ENCODE measurements at places on chromosomes 1 and 21.

GRCh38 chr1:245168906-245169305 lies 14.1 kb downstream of the KIF26B start:
- no peak for DNase-seq

DNA sequence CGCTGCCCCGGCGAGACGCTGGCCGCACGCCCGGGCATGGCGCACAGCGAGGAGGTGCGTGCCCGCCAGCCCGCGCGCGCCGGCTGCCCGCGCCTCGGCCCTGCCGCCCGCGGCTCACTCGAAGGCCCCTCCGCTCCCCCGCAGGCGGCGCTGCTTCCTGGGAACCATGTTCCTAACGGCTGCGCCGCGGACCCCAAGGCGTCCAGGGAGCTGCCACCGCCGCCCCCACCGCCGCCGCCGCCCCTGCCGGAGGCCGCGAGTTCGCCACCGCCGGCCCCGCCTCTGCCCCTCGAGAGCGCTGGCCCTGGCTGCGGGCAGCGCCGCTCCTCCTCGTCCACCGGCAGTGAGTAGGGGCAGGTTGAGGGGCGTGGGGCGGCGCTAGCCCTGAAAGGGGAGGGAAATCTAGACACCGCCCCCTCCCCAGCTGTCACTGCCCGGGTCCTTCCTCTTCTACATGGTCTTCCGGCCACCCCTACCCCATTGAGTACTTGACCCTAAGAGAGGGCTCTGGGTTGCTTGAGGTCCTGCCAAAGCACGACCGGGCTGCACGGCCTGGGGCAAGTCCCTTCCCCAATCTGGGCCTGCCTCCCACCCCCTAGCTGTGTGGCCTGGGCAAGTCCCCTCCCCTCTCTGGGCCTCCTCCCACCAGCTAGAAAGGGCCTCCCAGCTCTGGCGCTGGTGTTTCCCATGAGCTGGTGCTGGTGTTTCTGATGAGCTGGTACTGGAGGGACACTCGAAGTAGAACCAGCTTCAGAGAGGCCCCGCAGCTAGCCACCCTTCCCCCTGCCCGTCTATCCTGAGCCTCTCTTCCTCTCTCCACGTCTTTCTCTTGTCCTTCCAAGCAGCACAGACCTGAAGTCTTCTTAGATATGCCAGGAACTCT lies 17.0 kb downstream of the TNFRSF25 start:
- no peak for DNase-seq

- no peak for DNase-seq
Measured at GRCh38 chr1:111205714-111206050, 5.2 kb upstream of the DENND2D start.

DNA sequence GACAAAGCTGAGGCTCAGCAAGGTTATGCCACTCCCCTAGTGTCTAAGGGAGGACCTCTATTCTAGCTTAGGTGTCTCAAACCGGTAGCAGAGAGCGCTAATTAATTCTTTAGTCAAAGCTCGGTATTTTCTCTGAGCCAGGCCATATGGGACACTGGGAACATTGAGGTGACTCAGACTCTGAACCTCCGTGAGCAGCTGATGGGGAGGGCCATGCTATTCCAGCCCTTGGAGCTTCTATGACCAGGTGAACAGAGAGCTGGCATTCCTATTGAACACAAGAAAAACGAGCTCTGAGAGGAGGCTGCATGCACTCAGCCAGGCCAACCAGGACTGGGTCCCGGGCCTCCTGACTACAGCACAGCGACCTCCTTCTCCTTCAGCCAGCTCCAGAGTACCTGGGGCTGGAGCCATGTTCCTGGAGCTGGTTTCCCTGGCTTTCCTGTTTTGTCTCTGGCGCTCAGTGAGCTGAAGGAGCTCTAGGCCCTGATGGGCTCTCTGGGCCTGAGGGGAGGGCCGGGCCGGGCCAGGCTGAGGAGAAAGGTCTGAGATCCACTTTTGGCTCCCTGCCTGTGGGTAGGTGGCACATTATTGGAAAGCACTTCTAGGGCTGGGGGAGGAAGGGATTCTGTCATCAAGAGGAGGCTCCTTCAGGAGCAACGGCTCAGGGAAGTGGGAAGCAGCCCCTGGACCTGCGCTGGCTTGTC lies 37.0 kb downstream of the SLC9A1 start:
- no peak for DNase-seq

GRCh38 chr1:110214454-110215404 lies 4.6 kb downstream of the KCNC4 start:
- no peak for DNase-seq

- no peak for DNase-seq
Measured at GRCh38 chr1:224730540-224730939, 114.4 kb downstream of the CNIH3 start.

DNA sequence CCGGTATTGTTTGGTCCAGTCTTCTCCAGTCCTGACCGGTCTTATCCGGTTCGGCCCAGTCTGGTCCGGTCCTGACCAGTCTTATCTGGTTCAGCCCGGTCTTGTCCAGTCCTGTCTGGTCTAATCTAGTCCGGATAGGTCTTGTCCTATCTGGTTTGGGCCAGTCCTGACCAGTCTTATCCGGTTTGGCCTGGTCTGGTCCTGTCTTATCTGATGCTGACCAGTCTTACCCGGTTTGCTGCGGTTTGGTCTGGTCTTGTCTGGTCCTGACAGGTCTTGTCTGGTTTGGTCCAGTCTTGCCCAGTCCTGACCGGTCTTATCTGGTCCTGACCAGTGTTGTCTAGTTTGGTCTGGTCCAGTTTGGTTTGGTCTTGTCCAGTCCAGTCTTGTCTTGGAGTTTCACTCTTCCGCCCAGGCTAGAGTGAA lies 30.1 kb downstream of the DHX9 start:
- DNase-seq, result no peak

GRCh38 chr1:210582205-210582970 lies 253.7 kb downstream of the HHAT start:
- DNase-seq, result no peak

DNA sequence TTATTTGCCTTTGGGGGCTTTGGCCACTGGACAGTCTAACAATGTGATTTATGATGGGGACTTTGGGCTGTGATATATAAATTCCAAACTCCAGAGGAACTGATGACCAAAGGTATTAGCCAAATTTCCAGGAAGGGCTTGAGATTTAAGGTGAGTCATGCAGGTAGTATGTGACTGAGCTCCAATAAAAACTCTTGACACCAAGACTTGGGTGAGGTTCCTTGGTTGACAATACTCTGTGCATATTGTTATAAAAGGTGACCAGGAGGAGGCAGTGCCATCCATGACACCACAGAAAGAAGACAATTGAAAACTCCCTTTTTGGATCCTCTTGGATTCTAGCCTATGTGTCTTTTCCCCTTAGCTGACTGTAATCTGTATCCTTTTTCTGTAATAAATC lies 392.7 kb upstream of the LRRC7 start:
- DNase-seq, result no peak

GRCh38 chr21:41560661-41561158 lies 52.8 kb upstream of the TMPRSS2 start:
- DNase-seq, result no peak

GRCh38 chr1:65112811-65113210 lies 35.2 kb upstream of the AK4 start:
- DNase-seq, result no peak

DNA sequence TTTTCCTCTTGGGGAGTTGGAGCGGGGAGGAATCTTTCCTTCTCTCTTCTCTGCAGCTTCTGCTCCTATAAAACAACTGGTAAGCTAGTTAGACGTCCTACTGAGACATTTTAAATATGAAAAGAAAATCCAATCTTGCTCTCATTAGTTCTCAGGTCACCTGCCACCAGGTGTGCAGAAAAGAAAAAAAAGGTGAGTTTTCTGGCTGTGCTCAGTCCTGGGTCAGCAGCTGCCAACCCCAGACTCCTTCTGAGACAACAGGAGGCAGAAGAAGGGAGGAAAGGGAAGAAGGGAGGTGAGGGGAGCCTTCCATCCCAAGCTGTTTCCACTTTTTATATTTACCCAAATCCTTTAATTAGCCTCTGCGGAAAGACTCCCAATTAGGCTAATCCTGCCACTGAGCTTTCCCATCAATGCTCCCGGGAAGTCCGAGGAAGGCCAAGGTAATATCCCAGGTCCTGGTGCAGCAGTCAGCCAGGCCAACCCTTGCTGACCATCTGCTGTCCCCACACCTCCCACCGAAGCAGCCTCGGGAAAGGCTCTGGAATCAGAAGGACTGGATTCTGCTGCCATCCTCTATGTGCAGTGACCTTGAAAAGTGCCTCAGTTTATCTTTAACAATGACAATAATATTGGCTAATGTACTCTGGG lies 33.4 kb downstream of the GLIS1 start:
- DNase-seq, result no peak

DNA sequence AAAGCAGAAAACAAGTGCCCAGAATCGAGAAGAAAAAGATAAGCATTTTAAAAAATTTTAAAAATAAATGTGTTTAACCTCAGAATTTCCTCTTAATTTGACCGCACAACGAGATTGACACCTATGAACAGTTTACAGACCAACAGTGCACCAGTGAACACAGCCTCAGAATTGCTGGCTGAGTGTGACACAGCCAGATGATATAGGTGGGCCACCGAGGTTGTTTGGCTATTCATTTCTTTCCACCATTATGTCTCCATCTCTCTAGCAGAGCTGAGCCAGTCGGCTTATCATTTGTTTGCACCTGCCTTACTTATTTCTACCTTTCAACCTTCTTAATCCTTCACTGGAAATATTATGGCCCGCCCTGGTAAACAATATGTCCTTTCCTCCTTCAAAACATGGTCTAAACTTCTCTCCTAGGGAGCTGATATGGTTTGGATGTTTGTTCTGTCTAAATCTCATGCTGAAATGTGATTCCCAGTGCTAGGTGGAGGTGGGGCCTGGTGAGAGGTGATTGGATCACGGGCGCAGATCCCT lies 86.1 kb downstream of the DUSP10 start:
- DNase-seq, result no peak

DNA sequence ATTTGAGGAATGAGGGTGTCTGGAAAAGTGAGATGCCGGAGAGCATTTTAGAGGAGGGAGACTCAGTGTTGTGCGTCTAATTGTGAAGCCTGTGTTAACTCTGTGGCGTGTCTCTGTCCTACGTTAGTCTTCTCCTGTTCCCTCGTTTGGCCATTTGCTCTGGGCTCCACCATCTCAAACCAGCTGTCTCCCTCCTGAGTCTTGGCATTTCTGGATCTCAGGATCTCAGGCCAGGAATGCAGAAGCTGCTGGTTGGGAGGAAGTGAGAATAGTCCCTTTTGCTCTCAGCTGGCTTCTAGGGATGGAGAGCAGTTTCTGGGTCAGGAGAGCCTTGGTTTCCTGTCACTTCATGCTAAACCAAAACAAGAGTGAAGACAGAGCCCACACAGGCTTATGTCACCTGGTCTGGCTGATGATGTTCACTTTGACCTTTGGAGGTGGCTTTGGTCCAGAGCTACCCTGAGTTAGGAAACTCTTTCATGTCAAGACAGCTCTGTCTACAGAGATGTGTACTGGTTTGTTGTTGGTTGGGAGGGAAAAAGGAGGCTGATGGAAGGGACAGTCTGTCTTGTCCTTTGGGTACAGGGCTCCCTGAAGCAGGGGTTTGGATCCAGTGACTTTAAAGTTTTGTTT lies 859 bp downstream of the NFASC start:
- DNase-seq, result no peak

GRCh38 chr1:38569932-38570656 lies 289.5 kb downstream of the RRAGC start:
- DNase-seq, result no peak

DNA sequence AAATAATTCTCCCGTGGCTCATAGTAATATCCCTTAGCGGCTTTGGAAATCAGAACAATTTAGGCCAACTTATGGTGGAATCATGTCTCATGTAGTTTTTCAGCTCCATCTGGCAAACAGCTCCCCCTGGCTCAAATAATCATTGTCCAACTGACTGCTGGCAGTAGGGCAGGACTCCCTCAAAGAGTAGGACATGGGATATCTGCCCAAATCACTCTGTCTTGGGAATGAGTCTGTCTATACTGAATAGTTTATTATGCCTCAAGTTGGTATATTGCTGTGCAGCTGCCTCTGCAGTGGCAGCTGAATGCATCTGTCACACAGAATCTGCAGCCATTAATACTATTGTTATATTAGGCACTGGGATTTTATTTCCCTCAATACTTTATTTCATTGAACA lies 255.7 kb downstream of the COL11A1 start:
- no peak for DNase-seq

- no peak for DNase-seq
Measured at GRCh38 chr1:59675936-59676335, 138.8 kb upstream of the HOOK1 start.

All from CD4-positive, alpha-beta T cell treated with Interleukin-15 for 4 hours (primary cell).